ENCODE measurements at places on chromosomes 3 and 15.

- DNase-seq, result no peak
Observed at GRCh38 chr15:49865925-49866757, 245.3 kb downstream of the DTWD1 start.

DNA sequence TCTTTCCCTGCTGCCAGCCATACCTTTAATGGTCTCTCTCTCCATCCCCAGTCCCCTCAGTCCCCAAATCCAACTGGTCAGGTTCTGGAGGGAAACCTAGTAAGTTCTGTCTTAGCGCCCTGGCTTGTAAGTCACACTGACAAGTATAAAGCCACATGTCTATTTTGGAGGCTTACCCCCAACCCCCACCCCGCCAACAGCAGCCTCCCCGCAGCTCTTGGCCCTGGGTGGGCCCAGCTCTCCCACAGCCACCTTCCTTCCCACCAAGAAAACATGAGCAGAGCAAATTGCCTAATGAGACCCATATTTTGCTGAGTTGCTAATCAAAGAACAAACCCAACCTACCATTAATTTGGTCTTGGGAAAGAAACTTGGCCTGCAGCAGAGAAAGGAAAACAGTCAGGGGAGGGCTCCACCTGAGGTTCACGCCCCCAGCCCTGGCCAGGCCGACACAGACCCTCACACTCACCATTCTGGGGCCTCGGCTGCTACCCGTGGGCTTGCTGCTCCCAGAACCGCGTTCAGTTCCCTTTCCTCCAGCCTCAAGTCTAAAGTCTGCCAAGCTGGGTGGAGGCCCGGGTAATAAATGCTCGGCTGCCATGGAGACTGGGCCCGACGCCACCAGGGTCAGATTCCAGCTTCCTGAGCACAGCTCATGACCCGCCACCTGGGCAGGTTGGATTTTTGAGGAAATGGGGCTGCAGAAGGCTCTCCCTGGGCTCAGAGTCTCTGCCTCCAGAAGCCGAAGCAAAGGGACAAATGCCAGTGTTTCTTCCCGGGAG lies at the start of gene CALML4:
CALML4 (minus strand) TSS at position 557 of the 782 bp plus-strand sequence; CDS start at position 472, 85 bp downstream.
- DNase-seq, result no peak

GRCh38 chr3:127698286-127698685 lies 25.5 kb downstream of the ABTB1 start:
- no peak for DNase-seq

GRCh38 chr15:69941706-69942495 lies 155.8 kb downstream of the TLE3 start:
- DNase-seq, result no peak

DNA sequence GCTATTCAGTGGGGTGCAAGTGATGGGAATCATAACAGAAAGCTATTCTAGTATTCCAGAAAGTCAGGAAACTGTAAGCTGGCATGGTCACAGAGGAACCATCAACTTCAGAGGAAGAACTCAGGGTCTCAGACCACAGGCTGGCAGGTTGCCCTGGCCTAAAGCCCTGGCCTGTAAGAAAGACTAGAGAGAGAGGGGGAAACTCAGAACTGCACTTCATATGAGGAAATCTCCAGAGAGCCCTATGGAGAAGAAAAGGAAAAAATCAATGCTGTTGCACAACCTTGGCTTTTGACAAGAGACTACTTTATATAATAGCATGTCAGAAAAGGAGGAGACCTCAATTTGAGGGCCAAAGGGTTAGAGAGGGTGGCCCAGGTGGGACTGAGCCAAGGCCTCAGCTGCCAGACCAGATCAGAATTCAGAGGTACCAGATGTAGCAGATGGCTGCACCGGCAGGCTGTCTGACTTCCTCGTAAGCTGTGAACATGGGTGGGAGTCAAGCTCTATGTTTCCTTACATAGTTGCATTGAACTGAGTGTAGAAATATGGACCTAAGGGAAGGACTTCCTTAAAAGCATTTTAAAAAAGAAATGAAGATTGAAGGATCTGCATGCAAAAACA lies 333.8 kb downstream of the PDCD6IP start:
- DNase-seq, result no peak

DNA sequence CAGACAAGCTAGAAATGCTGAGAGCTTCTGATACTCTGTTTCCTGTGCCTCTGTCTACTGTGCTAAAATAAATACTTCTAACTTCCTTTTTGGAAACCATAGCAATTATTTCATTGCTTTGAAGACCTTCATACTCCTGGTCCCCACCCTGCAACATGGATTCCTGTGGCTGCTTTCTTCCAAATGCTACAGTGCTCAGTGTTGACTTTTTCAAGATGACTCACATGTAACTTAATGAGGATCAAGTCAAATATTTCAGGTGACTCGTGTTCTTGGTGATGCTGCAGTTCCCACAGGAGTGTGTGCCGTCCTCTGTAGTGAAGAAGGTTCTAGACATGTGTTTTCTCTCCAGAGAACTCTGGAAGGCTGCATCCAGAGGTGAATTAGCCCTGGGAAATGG lies 288.6 kb downstream of the CLSTN2 start:
- DNase-seq, result no peak
